ENCODE measurements at places on chromosomes 1 and 21. TPM values are rescaled to one million over a fixed set of nuclear protein-coding genes. Genes with fewer than 3 reads are reported as not detected.
A peak's percentile ranks its signal among the peaks of the same experiment; 100 is the strongest.

EXO5 gene
- total RNA-seq = 17.2 TPM

TRAF3IP3 gene
- total RNA-seq = 392 TPM

CEP85 gene
- 39.3 TPM for total RNA-seq

KRTAP13-2 gene
- not detected for total RNA-seq

ADAMTS1 gene
- total RNA-seq = 0.95 TPM

C21orf58 gene
- total RNA-seq = 28.4 TPM

- no peak for DNase-seq
These were observed 9.9 kb downstream of the FAM3B start for GRCh38 chr21:41326414-41327080.

- no peak for DNase-seq
These were observed 84.3 kb downstream of the RRAGC start for GRCh38 chr1:38775175-38775845.

DNA sequence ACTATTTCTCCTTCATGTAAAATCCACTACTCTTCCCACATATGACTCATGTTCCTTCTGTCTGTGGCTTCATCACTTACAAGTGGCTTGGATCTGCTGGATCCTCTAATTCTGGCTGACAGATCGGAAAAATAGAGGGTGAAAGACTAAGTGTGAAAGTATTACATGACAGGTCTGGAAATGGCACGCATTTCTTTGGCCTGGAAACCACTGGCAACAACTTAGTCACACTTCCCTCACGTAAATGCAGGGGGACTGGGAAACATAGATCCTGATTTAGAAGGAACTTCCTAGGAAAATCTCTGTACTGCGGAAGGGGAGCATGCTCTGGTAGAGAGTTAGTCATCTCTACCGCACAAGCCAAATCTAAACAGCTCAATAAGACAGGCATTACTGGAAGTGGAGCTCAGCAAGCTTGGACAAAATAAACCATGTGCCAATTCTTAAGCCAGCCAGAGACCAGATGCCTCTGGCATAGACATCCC is 305.4 kb upstream of the PTBP2 start:
- no peak for DNase-seq

- no peak for DNase-seq
These were observed 56.0 kb downstream of the ADARB1 start for GRCh38 chr21:45130324-45130774.

DNA sequence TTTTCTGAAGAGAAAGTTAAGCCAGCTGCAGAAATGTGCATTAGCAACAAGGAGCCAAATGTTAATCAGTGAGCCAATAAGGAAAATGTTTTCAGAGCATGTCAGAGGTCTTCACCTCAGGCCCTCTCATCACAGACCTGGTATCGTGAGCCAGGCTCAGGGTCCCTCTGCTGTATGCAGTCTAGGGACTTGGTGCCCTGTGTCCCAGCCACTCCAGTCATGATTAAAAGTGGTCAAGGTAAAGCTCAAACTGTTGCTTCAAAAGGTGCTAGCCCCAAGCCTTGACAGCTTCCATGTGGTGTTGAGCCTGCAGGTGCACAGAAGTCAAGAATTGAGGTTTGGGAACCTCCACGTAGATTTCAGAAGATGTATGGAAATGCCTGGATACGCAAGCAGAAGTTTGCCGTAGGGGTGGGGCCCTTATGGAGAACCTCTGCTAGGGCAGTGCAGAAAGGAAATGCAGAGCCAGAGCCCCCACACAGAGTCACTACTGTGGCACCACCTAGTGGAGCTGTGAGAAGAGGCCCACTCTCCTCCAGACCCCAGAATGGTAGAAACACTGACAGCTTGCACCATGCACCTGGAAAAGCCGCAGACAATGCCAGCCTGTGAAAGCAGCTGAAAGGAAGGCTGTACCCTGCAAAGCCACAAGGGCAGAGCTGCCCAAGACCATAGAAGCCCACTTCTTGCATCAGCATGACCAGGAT is 1128.7 kb downstream of the AMY1C start:
- DNase-seq = no peak

- DNase-seq = no peak
These were observed 98.7 kb downstream of the DAB1 start for GRCh38 chr1:57325117-57325516.

DNA sequence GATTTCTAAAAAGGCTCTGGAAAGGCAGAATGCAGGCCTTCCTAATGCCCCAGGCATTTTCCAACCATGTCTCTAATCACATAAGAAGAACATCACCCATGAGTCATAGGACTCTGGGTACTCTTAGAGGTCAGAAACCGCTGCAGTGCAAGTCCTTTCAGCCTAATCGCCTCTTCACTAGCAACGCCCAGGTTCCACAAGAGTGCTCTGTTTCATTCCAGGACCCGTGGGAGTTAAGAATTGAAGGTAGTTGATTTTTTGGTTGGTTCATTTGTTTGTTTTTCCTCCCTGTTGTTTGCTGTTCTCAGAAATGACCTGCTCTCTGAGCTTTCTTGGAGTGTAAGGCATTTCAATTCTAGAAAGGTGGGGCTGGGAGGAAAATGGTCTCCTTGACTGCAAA is 123.2 kb downstream of the NR5A2 start:
- DNase-seq = peak; percentile 67

DNA sequence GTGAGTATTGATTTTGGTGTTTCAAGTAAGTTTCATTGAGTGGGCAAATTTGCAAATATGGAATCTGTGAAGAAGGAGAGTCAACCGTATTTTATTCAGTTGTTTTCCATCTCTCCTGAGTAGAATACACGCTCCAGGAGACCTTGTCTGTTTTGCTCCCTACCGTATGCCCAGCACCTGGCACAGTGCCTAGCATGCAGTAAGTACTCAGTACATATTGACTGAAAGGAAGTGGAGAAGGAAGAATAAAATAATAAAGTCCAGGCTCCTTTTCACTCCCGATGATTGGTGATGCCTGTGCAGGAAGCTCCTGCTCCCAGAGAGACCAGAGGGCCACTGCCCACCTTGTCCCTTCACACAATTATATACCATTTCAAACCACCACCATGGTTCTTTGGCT is 59.4 kb upstream of the NEK2 start:
- no peak for DNase-seq

GRCh38 chr1:177340601-177341067 is 169.9 kb downstream of the BRINP2 start:
- no peak for DNase-seq

All from activated CD4-positive, alpha-beta T cell treated with anti-CD3 and anti-CD28 coated beads, Interleukin-2, amount 10 ng/mL, durations not matched to agents 24 days and 14 days (primary cell).